ENCODE measurements at places on chromosomes 4 and X. TPM values are rescaled to one million over a fixed set of nuclear protein-coding genes. Genes with fewer than 3 reads are reported as not detected.
A peak's percentile ranks its signal among the peaks of the same experiment; 100 is the strongest.

- DNase-seq = no peak
Measured at GRCh38 chr4:96913441-96914080, 1073.7 kb downstream of the PDHA2 start.

RASGEF1B gene
- total RNA-seq = 2.0 TPM

- no peak for DNase-seq
Measured at GRCh38 chr4:171279131-171279530, 534.1 kb upstream of the GALNTL6 start.

TEX11 gene
- total RNA-seq = 9.0 TPM

ABCB7 gene
- 13.1 TPM for total RNA-seq

SLC35A2 gene
- 14.3 TPM for total RNA-seq

DNA sequence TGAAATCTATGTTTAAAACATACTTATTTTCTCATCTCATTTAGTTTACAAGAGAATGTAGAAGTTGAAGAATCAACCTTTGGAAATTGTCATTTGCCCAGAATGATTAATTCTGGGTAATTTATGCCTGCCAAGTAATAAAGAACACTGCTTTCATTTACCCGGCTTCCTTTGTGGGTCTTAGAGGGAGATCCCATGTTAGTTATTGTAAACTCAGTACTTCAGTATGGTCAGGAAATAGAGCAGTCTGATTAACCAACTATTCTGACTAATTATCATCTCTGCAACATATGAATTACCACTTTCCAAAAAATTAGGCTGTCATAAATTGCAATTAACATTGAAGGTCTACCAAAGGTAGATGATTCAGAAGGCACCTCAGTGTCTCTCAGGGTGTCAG lies 324.5 kb downstream of the HNRNPD start:
- no peak for DNase-seq

CT83 gene
- not detected for total RNA-seq

DNA sequence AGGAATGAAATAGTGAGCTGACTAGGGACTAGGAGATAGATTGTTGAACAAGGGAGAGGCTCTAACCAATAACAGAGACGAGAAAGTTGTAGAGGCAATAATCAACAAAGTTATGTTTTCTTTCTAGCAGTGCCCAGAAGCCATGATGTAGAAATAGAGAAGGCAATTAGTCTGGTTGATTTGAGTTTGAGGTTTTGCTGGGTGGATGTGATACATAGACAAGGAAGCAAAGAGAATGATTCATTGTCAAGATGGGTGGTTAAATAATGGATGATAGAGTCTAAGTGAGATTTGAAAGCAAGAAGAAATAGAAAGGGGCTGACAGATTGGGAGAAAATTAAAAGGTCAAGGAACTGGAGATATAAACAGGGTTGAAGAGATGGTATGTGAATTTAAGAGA lies 11.2 kb downstream of the RBM41 start:
- DNase-seq = no peak

DNA sequence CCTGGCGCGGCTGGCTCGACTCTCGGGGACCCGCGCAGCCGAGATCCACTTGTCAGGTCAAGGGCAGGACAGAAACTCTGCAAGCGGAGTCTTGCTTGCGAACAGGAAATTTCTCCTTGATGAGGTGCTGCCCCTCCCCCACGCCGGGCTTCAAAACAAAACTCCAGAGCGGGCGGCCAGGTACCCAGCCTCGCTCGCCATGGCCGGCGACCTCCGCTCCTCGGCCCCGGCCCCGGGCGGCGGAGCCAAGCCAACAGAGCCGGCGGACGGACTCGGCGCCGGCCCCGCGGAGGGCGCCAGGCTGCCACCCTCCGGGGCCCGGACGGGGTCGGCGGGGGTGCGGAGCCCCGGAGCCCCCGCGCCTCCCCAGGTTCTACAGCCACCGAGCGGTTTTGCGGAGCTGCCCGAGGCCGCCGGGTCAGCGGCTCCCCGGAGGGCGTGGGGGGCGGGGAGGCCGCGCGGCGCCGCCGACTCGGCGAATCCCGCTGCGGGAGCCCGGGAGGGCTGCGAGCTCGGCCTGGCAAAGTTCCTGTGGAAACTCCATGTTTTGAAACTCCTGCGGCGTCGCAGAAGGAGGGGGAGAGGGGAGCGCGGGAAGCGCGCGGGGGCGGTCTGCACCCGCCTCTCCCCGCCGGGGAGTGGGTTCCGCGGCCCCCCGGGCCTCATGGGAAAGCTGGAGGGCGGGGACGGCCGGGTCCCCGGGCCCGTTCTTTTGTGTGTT lies 11.7 kb upstream of the BCOR start:
- DNase-seq = peak; percentile 77

DNA sequence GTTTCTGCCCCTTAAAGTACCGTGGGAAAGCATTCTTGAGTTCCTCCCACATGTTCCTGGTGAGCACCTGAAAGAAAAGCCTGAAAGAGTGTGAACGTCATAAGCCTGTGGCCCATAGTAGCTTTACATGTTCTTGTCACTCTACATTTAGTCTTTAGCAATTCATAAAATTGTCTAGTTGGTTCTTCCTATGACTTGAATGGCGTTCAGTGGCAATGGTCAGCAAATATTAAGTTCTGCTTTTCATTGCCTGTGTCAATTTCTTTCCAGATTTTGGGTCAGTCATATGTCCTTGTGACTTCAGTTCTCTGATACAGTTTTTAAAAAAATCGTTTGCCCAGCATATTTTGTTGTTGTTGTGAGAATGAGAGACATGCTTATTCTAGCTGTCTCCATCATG lies 650.0 kb upstream of the BOD1L1 start:
- no peak for DNase-seq

DNA sequence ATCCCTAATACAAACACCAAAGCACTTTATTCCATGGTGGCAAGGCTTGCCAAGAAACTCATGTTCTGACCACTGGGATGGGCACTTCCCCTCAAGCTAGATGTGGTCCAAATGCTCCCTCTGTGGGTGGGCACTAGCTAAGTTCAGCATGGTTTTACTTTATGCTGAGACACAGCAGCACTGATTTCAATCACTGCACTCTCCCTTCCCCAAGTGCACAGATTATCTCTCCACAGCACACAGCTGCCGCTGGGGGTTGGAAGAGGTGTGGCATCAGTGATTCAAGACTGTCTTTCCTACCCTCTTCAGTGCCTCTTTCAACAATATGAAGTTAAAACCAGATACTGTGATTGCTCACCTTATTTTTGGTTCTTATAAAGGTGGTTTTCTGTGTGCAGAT lies 16.5 kb upstream of the GUCY2F start:
- no peak for DNase-seq

GRCh38 chr4:17702641-17703040 lies 78.8 kb downstream of the FAM184B start:
- no peak for DNase-seq

DNA sequence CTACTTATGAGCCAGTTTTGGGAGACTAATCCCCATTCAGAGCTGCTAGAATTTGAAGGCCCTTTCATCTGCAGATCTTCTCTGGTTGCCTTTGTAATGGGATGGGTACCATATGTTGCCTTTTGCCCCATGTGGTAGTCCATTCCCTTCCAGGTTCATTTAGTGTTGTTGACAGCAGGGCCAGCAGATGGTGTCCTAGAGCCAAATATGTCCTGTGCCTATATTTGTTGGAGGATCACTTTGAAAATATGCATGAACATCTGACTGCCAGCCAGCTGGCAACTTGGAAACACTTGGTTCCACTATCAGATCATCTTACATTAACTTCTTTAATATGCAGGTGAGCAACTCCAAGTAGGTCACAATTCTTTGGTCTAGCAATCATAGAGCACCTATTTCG lies 30.4 kb downstream of the CFAP299 start:
- no peak for DNase-seq

TCEAL9 gene
- total RNA-seq = 7.3 TPM

EGF gene
- 21.2 TPM for total RNA-seq

DCHS2 gene
- 0.06 TPM for total RNA-seq

- no peak for DNase-seq
Measured at GRCh38 chrX:50180073-50180940, 20.5 kb downstream of the AKAP4 start.

DNA sequence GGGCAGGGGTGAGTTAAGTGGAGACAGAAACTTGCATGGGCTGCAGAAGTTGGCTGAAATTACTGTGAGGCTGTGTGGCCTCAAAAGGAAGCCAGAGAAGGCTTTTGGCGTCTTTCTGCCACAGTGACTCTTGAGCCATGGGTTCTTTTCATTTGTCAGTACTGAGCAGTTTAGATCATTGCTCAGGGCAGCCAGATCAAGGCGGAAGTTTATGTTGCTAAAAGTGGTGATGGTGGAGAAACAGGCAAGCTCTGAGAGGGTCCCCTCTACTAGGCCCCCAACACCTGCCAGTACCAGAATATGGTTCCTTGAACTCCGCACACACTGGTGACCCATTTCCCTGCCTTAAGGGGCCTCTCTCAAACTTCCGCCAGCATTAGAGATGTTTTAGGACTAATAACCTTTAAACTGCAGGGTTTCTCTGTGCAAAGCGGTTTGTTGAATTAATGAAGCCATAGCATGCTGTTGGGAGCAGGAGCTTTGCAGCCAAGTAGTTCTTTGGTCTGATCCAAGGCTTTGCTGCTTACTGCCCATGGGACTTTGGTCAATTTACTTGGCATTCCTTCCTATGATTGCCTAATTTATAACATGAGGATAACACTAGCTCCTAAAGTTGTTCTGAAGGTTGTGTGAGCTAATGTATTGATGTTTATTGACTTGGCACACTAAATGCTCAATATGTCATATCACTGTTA lies 34.5 kb downstream of the RNF175 start:
- no peak for DNase-seq

DNA sequence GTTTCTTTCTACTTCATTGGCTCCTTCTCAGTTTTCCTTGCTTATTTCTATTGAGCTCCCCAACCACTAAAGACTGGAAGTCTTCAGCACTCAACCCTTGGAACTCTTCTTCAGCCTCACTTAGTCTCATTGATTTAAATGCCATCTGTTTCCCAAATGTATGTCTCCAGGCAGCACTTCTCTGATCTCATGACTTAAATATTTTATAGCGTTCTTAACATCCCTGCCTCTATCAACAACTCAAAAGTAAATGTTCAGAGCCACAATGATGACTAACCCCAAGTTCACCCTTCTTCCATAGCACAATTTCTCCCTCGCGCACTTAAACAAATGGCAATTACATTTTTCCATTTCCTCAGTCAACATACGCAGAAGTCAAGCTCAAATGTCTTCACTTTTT lies 1393.3 kb downstream of the ARAP2 start:
- DNase-seq = no peak

GRCh38 chr4:23654791-23655190 lies 235.1 kb downstream of the PPARGC1A start:
- DNase-seq = no peak

WDR44 gene
- total RNA-seq = 4.4 TPM

DNA sequence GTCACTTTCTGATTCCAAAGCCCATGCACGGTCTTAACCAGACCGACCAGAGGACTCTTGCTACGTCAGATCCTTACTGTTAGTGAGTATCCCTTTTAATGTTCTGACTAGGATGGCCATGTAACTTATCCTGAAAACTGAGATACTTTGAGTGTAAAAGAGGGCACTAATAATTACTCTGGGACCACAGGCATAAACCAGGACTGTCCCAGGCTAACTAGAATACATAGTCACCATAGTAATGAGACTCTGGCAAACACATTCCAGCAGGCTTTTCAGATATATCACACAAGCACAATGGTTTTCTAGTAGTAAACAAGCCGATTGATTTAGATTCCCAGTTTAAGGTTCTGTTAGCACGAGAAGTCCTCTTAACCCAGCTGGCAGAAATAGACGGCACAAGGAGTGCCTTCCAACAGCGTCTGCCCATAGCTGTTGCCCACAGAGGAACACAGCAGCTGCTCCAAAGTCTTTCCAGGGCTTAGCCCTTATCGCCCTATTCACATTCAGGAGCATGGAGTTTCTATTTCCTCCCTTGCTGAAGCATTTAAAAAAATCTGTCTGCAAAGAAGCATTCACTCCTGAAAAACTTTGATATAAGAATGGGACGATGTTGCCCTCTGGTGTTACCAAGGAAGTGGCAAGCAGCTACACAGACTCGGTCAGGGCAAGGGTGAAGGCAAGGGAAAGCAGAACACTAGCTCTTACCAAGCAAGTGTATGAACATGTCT lies 92.4 kb downstream of the CXCL13 start:
- DNase-seq = peak; percentile 63

DNA sequence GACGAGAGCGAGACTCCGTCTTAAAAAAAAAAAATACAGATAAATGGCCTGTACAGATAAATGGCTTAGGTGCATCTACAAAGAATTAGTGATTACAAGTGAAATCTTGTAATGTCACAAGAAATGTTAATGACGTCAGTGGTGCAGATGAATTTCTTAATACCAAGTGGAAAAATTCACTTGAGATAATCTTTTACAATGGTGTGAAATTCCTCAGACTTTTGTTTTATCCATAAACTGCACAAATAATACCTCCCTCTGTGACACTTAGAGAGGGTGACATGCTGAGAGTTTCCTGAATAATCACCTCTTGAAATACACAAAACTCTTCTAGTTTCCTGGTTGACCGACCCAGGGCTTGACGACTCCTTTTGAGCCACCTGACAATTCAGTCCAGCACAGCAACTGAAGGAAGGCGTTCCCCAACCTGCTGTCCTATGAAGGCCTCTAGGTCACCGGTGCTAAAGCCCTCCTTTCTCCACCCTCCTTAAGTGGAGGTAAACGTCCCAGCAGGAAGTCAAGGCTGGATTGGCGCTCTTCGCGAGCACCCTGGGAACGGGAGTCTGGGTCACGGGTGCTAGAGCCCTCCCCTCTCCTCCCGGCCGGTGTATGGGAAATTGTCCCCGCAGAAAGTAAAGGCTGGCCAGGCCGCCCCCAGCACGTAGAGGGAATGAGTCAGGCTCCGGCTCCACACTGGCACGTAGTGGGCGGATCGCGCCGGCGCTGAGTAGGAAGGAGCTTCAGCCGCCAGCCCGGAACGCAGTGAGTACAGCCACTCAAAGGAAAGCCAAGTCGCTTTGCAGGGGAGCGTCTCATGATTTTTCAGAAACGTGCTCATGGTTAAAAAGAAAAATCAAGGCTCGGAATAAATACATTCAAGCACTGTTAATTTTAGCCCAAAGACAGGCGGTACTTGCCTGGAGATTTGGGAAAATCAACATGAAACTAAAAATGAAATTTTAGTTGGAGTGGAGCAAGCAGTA lies at the start of gene TMEM144:
TMEM144 (plus strand) TSS at position 662 of the 983 bp plus-strand sequence. CDS start 2,182 bp downstream, outside the sequence.
- peak; percentile 94 for DNase-seq

GAB1 gene
- 5.8 TPM for total RNA-seq

SULT1B1 gene
- 0.44 TPM for total RNA-seq

F8 gene
- 22.0 TPM for total RNA-seq

SEPTIN6 gene
- total RNA-seq = 4.1 TPM

GPR119 gene
- 0.46 TPM for total RNA-seq

GRCh38 chr4:130419211-130419975 lies 1323.4 kb downstream of the C4orf33 start:
- no peak for DNase-seq

DNA sequence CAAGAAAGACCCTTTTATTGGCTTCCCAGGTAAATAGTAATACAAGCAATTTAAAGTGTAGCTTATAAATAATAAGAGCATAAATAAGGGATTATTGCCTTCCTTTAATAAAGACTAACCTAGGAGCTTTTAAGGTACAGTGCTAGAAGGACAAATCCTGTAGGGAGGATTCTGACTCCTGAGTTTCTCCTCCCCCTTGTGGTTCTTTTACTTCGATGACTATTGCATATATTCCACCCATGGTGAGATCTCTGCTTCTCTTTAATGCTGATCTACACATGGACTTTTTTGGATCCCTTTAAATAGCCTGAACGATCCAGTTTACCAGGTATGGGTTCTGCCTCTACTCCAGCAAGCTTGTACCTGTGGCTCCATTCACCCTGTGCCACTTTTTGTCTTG lies 2.5 kb downstream of the GALNT7 start:
- no peak for DNase-seq

MAGEC2 gene
- total RNA-seq = not detected

GRCh38 chr4:56680266-56680665 lies 830 bp downstream of the HOPX start:
- no peak for DNase-seq

- no peak for DNase-seq
Measured at GRCh38 chrX:129549124-129549523, 9.1 kb downstream of the OCRL start.
